EL (cell line): ENCODE measurements at places on chromosomes 5 and 9.

- no peak for DNase-seq
Measured at GRCh38 chr5:174172152-174172551, 126.6 kb downstream of the NSG2 start.

GRCh38 chr9:78365748-78366697, 69.1 kb downstream of the PSAT1 start:
- peak; percentile 41 for DNase-seq

DNA sequence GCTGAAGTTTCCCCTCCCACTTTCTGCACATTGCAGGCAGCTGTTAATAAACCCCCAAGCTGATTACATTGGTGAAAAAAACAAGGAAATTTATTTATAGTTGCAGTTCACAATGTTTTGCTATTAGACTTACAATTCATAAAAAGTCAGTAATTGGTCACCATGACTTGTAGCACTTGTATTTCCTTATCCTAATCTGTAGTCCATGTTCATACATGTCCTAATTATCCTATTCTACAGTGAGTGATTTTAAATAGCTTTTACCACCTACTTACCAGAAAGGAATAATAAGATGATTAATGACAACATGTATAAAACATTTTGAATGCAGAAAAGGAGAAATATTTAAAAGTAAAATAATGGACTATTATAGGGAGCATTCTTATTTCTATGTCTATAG, 760.0 kb upstream of the RIOK2 start:
- no peak for DNase-seq

GRCh38 chr5:87526131-87526530, 113.4 kb upstream of the CCNH start:
- DNase-seq, result no peak

GRCh38 chr5:76196886-76197489, 113.8 kb downstream of the SV2C start:
- DNase-seq, result no peak

- no peak for DNase-seq
Measured at GRCh38 chr9:135355521-135356011, 124.0 kb upstream of the PPP1R26 start.

GRCh38 chr9:124220946-124221451, 36.8 kb upstream of the NEK6 start:
- DNase-seq, result peak; percentile 50

DNA sequence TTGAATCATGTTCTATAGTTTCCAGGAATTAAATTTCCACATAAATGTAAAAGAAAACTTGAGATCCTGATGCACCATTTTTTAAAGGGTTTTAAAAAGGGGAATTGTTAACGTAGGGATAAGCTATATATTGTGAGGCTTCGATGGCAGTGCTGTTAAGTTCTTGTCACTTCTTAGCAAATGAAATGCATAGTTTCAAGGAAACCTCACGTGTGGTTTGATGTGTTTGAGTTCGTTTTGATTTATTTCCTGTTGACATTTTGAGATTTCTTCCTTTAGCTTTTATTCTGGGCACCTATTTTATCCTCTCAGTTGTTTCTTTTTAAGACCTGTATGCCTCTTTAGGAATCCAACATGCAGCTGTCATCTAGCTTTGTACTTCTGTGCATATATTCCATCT, 301.0 kb downstream of the DOCK8 start:
- no peak for DNase-seq

GRCh38 chr5:98909363-98909762, 19.4 kb downstream of the CHD1 start:
- DNase-seq, result peak; percentile 19

GRCh38 chr9:114452219-114453165, 52.8 kb downstream of the WHRN start:
- no peak for DNase-seq

- no peak for DNase-seq
Measured at GRCh38 chr5:157348049-157348400, 82.1 kb downstream of the CYFIP2 start.
